ENCODE measurements at places on chromosomes 7 and 10.
A peak's percentile ranks its signal among the peaks of the same experiment; 100 is the strongest.

GRCh38 chr7:115328018-115328417, 406.1 kb downstream of the MDFIC start:
- ATAC-seq, result no peak

DNA sequence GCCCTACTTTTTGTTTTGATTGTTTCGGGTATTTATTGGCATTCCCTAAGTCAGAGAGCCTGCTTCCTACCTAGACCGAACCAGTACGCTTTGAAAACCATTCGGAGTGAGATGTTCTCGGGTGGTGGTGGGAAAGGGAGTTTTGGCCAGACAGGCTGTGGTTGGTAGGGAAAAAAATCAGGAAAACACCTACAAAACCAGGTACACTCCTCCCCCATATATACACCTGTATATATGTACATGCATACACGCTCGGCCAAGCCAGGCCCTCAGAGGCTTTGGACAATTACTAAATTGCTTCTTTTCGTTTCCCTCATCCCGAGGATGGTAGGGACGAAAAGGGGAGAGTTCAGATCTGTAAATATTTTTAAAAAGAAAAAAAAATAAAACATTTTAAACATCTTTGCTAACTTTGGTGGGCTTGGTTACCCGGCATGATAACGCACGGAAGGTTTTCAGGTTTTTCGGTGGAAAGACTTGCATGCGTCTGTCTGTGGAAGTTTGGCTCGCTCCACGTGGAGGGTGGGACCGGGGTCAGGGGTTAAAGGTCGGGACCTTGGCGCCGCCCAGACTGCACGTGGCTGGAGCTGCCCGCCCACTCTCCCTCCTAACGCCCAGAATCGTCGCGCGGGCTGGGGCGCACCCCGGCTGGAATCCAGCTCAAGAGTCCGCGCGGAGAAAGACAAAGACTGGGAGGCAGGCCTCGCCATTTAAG, 2.5 kb downstream of the HMX2 start:
- ATAC-seq, result no peak

DNA sequence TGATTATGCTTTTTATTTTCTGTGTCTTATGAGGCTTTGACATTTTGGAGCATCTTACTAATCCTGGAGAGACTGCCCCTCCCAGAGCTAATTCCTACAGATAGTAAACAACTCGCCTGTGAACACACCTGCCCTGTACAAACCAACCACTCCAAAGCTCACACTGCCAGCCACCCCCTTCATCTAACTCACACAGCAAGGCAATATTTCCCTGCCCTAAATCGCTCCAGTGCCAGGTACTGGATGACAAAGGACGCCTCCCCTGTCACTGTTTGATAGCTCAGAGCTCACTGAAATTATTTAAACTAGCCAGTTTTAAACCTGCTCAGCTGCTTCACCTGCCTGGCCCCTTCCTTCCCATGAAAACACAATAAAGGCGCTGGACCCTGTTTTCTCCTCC, 535.1 kb upstream of the CELF2 start:
- ATAC-seq, result no peak

DNA sequence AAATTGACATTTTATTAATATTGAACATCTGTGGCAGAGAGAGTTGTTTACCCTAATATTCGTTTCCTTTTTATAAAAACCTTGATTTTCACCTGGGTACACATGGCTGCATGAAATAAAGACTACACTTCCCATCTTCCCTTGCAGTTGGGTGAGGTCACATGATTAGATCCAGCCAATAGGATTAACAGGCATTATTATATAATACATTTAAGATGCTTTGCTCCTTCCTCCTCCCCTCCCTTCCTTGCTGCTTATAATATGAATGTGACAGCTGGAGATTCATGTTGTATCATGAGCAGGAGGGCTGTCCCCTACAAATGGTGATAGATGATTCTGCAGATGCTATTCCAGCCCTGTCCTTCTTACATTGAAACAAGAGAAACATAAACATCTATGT, 146.6 kb downstream of the SH2D4B start:
- peak; percentile 70 for ATAC-seq

DNA sequence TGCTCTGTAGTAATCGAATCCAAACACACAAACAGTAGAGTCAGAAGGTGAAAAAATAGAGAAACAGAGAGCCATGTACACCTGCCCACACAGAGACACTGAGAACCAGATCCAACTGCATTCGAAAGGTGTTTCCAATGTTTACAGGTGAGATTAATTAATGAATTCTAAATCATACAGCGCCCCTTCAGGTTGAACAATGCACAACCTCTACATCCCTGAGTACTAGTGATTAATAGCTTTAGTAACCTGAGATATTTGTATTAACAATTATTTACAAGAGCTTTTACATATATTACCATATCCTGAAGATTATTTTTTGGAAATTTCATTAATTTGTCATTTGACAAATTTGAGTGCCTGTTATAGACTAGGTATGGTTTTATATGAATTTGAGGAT, 7.6 kb upstream of the MRC1 start:
- ATAC-seq, result no peak

GRCh38 chr10:124039483-124040013, 53.9 kb downstream of the CHST15 start:
- ATAC-seq, result no peak

DNA sequence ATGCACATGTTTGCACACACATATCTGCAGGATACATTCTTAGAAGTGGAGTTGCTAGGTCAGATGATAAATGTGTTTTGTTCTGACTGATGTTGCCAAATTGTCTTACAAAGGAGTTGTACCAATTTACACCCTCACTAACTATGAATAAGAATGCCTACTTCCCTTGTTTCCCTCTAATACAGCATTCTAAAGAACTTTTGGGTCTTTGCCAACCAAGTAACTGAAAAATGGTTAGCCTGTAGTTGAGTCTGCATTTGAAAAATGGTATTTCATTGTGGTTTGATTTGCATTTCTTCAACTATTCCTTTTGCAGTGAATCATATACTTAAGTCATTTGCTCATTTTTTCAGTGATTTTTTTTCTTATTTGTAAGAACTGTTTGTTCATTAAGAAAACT, 48.4 kb downstream of the TMEM26 start:
- no peak for ATAC-seq

DNA sequence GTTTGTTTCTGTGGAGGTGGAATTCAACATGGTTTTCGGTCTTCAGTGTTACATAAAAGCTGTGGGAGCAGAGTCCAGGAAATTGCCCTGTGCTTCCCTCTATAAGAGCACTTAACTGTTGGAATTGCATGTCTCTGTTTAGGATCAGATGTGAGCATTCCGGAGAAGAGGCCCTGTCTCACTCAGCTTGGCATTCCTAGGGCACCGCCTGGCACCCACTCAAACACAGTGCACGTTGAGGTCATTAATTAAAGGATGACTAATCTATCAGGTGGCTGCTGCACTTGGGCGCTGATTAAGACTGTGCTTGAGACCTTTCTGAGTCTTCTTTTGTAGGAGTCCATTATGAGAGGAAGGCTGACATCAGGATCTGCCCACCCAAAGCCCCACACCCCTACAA, 82.8 kb upstream of the VIPR2 start:
- peak; percentile 36 for ATAC-seq

- ATAC-seq, result peak; percentile 70
Measured at GRCh38 chr10:119542988-119543813, 682 bp upstream of the RGS10 start.

DNA sequence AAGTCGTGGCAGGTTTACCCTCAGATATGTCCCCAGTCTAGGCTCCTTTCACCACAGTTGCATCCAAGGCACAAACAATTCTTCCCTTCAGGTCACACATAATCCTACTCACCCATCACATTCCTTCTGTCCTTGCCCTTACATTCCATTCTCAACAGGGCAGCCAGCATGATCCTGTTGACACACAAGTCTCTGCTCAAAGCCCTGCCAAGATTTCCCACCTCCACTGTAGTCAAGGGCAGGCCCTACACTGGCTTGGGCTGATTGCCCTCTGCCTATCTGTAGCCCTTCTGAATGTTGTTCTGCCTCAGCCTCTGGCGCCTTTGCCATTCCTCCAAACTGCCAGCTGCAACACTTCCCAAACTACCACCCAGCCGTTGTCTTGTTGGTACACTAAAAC, 187.9 kb upstream of the AKR1E2 start:
- ATAC-seq, result no peak

DNA sequence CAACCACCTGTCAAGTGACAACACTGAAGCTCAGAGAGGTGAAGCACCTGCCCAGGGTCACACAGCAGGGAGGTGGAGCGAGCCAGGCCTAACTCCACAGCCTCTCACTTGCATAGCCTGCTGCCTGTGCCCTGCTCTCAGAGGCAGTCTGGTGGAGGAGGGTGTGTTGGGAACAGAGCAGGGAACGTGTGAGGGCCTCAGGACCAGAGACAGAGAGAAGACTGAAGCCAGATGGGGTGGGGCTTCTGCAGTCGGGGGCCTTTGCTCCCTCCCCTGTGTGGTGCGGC, 114.0 kb downstream of the PTPN20 start:
- ATAC-seq, result no peak

DNA sequence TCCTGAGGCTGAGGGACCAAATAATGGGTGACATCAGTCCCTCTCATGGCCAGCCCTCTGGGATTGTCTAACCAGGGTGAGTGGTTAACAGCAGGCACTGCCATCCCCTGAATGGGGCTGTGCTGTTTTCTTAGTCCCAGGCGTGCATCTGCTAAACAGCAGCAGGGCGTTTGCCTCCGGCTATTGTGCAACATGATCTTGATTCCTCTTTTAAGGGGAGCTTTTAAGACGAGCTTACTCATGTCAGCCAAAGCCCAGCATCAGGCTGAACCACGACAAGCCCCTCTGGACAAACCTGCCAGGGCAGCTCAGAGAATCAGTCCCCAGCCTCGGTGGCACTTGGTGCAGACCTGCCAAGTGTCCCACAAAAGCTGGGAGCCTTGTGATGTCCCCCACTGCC, 16.2 kb upstream of the IGFBP3 start:
- ATAC-seq, result no peak

GRCh38 chr10:70510904-70511303, 32.3 kb downstream of the PALD1 start:
- no peak for ATAC-seq

GRCh38 chr10:73406846-73407245, 7.0 kb downstream of the ANXA7 start:
- ATAC-seq, result no peak

- no peak for ATAC-seq
Measured at GRCh38 chr7:99456288-99456687, 9.7 kb downstream of the ATP5MF start.

DNA sequence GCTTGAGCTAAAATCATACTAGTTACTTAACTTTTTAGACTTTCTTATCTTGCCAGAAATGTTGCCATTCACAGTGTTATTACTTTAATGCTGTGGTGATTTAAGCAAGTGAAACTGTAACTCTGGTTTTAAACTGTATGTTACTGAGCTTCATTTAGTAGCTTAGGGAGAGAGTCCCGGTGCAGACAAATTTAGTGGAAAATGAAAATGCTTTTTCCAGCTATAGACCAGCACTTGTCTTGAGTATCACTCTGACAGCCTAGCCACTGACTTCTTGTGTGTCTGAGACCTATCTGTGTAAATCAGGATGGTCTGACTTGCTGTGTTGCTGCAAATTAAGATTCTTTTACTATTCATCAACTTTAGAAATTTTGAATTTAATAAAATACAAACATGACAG, 200.8 kb downstream of the CACNB2 start:
- ATAC-seq, result no peak

GRCh38 chr7:69399401-69399800, 198.9 kb upstream of the AUTS2 start:
- ATAC-seq, result no peak

GRCh38 chr10:26706206-26706605, 8.7 kb downstream of the PDSS1 start:
- no peak for ATAC-seq

GRCh38 chr10:76178532-76179292, 747.3 kb downstream of the LRMDA start:
- peak; percentile 36 for ATAC-seq

GRCh38 chr7:116280803-116281202, 70.5 kb downstream of the TES start:
- no peak for ATAC-seq

DNA sequence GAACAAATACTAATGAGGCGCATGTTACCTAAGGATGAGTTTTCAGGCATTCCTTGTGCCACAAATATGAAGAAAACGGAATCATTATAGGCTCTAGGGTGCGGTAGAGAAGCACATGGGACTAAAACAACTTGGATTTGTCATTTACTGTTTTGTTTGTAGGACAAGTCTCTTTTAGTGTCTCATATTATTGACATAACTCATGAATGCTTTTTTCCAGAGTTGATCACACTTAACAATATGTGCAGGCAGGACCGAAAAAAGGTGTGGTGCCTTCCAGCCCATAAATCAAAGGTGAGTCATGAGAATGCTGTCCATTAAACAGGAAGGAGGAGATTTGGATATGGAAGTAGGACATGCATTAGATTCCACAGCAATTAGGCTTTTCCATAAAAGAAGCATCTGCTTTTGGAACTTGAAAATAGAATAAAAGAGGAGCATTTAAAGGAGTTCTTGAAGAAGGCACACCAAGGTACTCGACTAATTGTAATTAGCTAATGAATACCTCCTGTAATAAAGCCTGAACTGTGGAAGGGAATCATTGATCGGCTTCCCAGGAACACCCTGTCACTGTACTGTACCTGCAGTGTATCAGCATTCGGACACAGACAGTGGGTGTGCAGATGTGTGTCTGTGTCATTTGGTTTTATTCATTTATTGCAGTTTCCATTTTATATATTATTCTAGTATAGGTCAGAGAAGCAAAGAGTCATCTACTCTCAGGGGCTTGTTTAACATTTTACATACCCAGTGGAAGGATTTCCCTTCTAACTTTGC, 119.7 kb upstream of the KLF14 start:
- ATAC-seq, result peak; percentile 92
